ENCODE measurements at places on chromosomes 3 and 15.

GRCh38 chr3:146507331-146508120, 36.9 kb downstream of the PLSCR1 start:
- no peak for DNase-seq

DNA sequence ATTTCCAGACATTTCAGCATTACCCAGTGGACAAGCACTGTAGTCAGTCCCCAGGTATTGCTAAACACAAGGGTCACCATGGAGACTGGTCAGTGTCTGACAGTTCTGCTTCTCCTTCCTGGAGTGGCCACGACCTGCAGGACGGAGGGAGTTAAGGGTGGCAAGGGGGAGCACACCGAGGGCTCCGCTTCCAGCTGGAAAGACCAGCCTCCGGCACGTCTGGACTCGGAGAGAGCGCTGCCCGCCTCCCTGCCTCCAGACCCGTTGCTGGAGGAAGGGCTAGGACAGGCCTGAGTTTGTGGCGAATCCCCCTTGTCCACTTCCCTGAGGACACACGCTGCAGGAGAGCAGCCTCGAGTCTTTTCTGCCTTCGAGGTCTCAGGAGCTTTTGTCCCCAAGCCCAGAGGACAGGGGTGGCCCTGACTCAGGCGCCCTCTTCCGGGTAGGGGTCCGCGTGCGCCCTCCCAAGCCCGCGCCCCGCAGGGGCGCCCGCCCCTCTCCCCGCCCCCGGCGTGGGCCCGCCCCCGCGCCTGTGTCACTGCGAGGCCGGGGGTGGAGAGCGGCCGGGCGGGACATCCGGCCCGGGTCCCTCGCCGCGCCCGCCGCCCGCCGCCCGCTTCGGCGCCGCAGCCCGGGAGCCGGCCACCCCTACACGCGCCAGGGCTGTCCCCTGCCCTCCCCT, at the start of gene CHST14:
TSS of gene CHST14 (plus strand) at position 562 of the 682 bp plus-strand sequence. CDS start 230 bp downstream, outside the sequence.
- peak; percentile 43 for DNase-seq

- DNase-seq, result no peak
Measured at GRCh38 chr15:70870051-70870450, 16.1 kb upstream of the LARP6 start.

DNA sequence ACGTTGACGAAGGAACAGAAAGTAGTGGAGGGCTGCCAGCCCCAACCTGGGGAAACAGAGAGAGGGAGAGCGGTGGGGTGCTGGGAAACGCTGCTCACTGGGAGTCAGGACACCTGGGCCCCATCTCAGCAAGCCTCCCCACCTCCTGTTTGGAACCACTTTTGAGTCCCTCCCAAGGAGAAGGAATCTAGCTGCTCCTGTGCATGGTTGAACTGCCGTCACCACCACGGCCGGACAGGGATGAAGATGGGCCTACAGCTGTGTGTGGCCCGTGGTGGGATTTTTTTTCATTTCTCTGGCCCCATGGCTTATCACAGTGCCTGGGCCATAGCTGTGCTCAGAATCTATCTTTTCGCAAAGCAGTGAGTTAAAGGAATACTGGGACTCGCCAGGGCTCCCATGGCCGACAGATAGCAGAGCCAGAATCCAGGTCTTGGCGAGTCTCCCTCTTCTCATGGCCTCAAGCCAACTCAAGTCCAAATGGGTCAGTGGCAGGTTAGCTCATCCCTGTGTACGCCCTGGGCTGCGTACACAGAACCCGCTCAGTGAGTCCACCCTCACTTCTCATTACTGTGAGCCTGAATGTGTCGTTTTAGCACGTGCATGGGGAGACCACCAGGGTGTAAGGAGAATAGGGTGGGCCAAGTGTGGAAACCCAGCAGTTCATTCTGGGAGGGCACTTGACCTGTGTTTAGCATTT, 271.2 kb downstream of the FAM43A start:
- no peak for DNase-seq

- DNase-seq, result no peak
Measured at GRCh38 chr3:127022849-127023248, 39.9 kb downstream of the PLXNA1 start.

DNA sequence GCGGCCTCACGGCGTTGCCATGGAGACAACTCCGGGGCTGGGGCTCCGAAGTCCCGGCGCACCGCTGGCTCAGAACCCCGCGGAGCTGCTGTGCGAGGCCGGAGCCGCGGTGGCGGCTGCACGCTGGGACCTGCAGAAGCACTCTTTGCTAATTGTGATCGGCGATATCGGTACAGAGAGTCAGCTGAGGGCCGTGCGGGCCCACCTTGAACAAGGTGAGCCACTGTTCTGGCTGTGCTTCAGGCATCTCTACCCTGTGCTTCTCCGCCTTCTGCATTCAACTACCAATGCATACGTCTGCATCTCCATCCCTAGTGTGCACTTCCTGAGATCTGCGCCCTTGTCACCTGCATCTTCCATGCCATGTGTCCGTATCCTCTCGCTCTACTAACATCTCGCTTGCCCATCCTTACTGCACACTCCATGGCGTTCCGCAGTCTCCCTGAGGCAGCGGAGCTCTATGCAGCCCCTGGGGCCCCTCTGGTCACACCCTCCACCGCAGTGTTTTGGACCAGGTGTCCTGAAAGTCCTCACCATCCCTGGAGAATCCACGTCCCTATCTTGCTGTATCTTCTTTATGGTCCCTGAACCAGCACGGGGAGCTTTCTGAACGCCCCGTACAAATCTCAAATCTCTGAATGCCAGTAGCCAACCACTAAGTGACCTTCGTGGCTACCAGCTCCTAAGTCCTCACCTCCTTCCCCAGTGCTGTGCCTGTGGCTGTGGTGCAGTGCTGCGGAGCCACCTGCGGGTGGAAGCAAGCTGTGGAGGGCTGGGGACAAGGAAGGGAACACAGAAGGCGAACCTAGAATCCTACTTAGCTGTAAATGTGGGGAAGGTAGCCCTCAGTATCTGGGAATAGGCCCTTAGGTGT, 6.2 kb upstream of the MAP1A start:
- DNase-seq, result no peak

- DNase-seq, result no peak
Measured at GRCh38 chr3:128254066-128254590, 100.8 kb downstream of the EEFSEC start.

GRCh38 chr3:183583331-183584245, 28.1 kb upstream of the KLHL6 start:
- no peak for DNase-seq

- DNase-seq, result peak; percentile 57
Measured at GRCh38 chr3:49276475-49277382, at the start of gene C3orf62. TSS of gene C3orf62 (minus strand) at chr3:49277232. CDS start at chr3:49276872, 360 bp downstream.

DNA sequence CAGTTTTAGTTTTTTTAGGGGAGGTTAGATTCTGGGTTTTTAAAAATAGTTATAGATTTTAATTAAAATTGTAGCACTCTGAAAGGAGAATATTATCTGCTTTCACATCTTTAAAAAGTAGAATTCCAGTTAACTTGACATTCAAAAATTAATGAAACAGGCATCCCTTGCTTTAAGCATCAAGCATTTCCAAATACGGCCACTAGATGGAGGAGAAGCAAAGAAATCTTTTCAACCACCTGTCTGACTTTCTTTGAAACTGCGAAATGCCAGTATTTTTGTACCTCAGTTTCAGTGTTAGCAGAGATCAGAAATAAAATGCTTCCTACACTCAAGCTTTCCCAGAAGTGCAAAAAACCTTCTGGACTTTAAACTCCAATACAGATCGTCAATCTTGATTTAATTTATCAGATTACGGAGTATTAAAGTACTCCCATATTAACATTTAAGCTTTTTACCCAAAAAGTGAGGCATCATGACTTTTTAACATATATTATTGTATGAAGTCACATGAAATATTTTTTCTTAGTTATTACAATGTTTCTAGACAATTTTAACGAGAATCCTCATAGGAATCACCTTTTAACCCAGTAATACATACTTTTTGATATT, 153.3 kb downstream of the P3H2 start:
- DNase-seq, result no peak

DNA sequence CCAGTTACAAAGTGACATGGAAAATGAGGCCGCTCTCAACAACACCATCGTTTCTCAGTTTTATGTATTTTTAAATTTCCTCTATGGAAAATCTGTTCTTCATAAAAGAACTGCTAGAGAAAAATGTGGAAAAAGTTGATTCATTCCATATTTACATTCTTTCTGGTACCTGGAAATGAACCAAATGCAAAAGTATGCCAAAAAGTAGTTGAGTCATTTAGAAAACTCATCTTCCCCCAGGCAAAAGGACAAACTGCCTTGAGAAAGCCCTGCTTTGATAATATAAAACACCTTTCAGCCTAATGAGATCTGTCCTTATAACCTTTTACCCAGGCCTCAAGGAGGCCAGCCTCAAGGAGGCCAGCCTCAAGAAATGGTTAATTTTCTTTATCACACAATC, 283.0 kb upstream of the VEPH1 start:
- no peak for DNase-seq

DNA sequence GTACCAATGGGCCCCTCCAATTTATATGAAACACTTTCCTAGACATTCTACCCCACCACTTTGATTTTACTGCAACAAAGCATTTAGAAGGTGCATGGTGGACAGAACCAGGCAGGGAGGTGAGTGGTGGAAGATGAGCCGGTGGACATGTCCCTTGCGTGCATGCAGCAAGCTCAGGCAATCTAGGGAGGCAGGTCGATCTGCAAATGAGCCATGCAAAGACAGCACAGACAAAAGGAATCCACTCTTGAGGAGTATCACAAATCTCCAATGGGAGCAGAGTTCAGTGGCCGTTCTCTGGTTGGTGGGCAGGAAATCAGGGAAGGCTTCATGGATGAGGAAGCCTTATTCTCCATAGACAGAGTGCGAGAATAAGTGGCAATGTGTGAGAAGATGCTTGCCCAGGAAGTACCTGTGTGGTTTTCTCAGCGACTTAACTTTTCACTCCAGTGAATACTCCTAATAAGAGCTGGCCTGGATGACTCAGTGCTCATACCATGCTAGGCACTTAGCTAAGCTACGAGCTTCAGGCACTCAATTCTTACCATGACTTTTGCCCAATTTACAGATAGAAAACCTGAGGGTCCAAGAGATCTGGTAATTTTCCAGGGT, 152.5 kb downstream of the FOXP1 start:
- DNase-seq, result no peak

DNA sequence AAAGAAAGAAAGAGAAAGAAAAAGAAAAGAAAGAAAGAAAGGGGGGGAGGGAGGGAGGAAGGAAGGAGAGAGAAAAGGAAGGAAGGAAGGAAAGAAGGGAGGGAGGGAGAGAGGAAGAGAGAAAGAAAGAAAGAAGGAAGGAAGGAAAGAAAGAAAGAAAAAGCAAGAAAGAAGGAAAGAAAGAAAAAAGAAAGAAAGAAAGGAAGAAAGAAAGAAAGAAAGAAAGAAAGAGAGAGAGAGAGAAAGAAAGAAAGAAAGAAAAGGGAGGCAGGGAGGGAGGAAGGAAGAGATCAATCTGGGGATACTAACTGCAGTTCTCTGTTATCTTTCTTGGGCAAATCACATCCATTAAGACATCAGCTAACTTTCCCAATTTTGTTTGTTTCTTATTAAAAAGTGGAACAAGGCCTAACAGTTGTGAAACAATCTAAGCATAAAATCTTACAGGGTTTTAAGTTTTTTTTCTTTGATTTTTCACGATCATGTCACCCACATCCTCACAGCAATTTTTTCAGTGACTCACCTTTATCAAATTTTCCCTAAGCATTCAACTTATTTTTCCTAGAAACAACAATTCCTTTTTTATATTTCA, 36.8 kb downstream of the TBC1D2B start:
- no peak for DNase-seq

- DNase-seq, result no peak
Measured at GRCh38 chr3:74349015-74349414, 265.4 kb downstream of the CNTN3 start.

DNA sequence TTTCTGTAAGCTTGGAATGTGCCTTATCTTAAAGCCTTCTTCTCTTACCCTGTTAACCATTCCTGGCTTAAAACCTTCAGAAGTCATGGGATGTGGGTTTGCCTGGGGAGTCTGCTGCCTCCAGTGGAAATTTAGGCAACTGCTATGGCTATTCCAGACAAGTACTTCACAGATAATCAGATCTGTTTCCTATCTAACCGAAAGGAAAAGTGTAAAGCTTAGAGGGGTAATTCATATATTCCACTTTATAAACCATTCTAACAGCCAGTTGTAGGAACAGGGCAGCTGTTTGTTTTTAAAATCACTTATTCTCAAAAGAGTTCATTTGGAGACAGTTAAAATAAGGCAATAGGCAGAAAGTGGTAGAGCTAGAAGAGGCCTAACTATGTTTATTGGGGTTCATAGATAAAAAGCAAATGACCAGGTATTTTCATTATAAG, 219.9 kb downstream of the TCF12 start:
- DNase-seq, result no peak

GRCh38 chr15:52060501-52060900, 41.5 kb downstream of the MAPK6 start:
- DNase-seq, result no peak
